ENCODE measurements at places on chromosomes 3 and 15. TPM values are rescaled to one million over a fixed set of nuclear protein-coding genes. Genes with fewer than 3 reads are reported as not detected.

Gene TRIM42
- not detected for total RNA-seq

Gene RASL12
- 0.13 TPM for total RNA-seq

Gene PLS1
- 11.1 TPM for total RNA-seq

Gene ZBTB38
- total RNA-seq: 90.3 TPM

Gene SERINC4
- total RNA-seq: 0.08 TPM

Gene XCR1
- total RNA-seq: not detected

Gene TRIM71
- total RNA-seq: not detected

Gene FAM98B
- 8.7 TPM for total RNA-seq

Gene IL20RB
- total RNA-seq: 1.0 TPM

Gene THSD4
- total RNA-seq: 27.2 TPM

Gene SNTN
- total RNA-seq: not detected

Gene FILIP1L
- 0.29 TPM for total RNA-seq

Gene ANKRD34C
- not detected for total RNA-seq

Gene P3H2
- 34.5 TPM for total RNA-seq

Gene TMEM266
- total RNA-seq: 0.25 TPM

Gene SERPINI1
- 2.8 TPM for total RNA-seq

Gene SENP8
- 2.5 TPM for total RNA-seq
